T-helper 17 cell (primary cell): ENCODE measurements at places on chromosomes 1 and 21. TPM values are rescaled to one million over a fixed set of nuclear protein-coding genes. Genes with fewer than 3 reads are reported as not detected.

GRCh38 chr1:184483101-184483683, 96.4 kb downstream of the C1orf21 start:
- no peak overlapping the region for H3K4me3 ChIP-seq
- H3K4me1 ChIP-seq: no peaks in the 10 kb centered on the region
- peaks cover 15% of the 10 kb centered on the region for H3K27me3 ChIP-seq
- no peaks in the 10 kb centered on the region for H3K36me3 ChIP-seq
- no peak overlapping the region for H3K27ac ChIP-seq

DNA sequence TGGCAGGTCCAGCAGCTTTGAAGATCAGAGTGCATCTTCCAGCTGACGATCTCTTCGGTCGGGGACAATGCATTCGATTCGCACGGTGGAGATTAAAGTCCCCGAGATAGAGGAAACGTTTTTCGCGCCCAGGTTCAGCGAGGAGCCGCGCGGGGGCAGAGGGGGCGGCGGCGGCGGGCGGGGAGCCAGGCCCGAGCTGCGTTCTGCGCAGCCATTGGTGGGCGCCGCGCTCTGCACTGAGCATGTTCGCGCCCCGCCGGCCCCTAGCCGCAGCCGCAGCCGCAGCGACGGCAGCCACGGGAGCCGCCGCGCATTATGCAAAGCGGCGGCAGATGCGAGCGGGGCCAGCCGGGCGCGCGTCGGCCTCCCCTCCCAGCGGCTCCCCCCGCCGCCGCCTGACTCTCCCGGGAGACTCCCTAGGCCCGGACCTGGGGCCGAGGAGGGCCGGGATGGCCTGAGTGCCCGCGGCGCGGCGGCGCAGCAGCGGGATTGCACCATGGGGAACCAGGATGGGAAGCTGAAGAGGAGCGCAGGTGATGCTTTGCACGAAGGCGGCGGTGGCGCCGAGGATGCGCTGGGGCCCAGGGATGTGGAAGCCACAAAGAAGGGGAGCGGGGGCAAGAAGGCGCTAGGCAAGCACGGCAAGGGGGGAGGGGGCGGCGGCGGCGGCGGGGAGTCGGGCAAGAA, at the start of gene FMN2:
TSS of gene FMN2 (plus strand) at position 270 of the 687 bp plus-strand sequence. CDS start at position 497, 227 bp downstream.
- no peak within 1 kb of the TSS for H3K4me3 ChIP-seq
- no peak for DNase-seq
- H3K4me1 ChIP-seq: peaks cover 3% of the 10 kb centered on the region
- no peak within 1 kb of the TSS for H3K27ac ChIP-seq
- no peaks in the 10 kb centered on the region for H3K36me3 ChIP-seq

DNA sequence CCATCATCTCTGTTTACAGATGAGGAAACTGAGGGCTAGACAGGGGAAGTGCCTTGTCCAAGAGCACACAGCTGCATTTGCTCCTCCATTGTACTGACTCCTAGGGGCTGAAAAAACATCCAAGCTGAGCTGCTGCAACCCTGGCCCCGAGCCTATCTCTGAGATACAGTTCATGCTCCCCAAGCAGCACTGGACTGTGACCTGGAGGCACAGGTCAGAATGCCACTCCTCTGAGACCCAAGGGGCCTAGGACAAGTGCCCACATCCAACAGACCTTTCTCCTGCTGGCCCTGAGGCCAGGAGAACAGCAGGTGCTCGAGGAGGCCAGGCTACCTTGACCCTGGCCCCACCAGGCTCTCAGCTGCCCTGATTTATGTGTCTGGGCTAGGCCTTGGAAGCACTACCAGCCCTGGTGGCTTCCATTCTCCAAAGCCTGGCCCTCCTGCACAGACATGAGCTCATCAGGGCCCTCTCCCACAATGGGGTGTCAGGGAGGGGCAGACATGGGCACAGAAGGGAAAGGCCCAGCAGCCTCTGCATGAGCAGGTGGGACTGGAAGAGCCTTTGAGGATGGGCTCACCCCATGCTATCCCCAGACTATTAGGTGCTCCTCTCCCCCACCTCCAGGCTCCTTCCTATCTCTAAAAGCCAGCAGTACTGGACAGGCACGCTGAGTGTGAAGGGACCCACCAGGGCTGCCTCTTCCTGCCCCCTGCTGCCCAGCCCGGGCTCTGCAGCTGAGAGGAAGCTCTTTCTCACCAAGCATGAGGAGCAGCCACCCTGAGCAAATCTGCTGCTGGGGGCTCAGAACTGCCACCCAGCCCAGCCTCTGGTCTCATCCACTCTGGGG, 18.8 kb downstream of the ADGRB2 start:
- peaks cover 25% of the 10 kb centered on the region for H3K4me1 ChIP-seq
- no peak overlapping the region for H3K27ac ChIP-seq

GRCh38 chr1:101124405-101124804, 98.8 kb upstream of the DPH5 start:
- H3K27ac ChIP-seq: peak overlapping the region; percentile 2
- peaks cover 22% of the 10 kb centered on the region for H3K4me1 ChIP-seq
- H3K4me3 ChIP-seq: no peak overlapping the region
- H3K27me3 ChIP-seq: no peaks in the 10 kb centered on the region

DNA sequence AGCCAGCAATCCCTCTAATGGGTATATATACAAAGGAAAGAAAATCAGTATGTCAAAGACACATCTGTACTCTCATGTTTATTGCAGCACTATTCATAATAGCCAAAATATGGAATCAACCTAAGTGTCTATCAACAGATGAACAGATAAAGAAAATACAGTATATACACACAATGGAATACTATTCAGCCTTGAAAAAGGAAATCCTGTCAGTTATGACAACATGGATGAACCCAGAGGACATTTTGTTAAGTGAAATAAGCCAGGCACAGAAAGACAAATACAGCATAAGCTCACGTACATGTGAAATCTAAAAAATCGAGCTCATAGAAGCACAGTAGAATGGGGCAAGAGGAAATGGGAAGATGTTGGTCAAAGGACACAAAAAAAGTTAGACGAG, 69.1 kb downstream of the WARS2 start:
- H3K4me1 ChIP-seq: peaks cover 3% of the 10 kb centered on the region
- H3K27ac ChIP-seq: no peak overlapping the region
- H3K36me3 ChIP-seq: peaks cover 2% of the 10 kb centered on the region
- DNase-seq: no peak
- no peaks in the 10 kb centered on the region for H3K27me3 ChIP-seq

DNA sequence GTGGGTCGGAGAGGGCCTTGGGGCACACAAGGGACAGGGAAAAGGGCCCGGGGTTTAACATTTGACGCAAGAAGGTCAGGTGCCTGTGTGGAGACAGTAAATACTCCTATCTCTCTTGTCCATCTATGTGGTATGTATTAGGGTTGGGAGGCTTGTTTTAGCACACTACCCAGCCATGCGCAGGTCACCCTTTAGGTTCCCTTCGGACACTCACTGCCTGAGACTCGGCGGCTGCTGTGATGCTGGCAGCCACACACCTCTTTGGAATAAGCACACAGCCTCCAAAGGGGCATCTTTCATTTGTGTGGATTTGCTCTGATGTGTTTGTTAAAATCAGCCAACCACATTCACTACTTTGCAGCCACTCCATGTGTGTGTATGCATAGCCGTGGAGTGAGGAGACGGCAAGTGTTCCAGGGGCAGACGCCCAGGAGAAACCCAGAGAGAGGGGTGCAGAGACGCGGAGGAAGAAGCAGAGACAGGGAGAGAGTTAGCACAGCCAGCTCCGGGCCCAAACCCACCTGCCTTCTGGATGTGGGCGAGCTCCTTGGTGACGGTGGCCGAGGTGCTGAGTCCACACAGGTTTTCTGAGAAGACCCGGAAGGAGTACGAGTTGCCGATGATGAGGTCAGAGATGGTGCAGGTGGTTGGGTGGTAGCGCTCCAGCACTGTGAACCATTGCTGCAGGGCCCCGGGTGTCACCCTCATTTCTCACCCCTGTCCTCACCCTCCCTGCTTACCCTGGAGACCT, 5.7 kb downstream of the MYBPH start:
- H3K4me1 ChIP-seq: peaks cover 10% of the 10 kb centered on the region
- no peaks in the 10 kb centered on the region for H3K36me3 ChIP-seq
- peaks cover 27% of the 10 kb centered on the region for H3K27me3 ChIP-seq
- no peak overlapping the region for H3K27ac ChIP-seq
- no peak overlapping the region for H3K4me3 ChIP-seq

DNA sequence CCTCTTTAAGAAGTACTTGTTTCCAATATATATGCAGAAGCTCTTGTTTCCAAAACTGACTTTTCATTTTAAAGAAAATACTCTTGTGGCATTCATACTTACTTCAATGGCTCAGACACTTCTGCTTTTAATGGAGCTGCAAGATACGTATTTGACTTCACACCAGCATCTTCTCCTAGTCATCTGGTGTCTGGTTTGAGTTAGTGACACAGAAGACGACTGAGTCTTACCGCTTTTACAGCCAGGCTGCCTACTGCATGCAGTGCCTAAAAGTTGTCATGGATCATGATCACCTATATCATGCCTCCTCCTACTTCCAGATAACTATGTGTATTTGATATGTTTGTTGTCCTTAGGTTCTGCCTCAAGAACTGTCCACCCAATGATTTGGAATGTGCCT, 185.9 kb downstream of the TPR start:
- no peak overlapping the region for H3K4me3 ChIP-seq
- H3K4me1 ChIP-seq: peaks cover 2% of the 10 kb centered on the region
- DNase-seq: no peak
- peaks cover 12% of the 10 kb centered on the region for H3K27me3 ChIP-seq

DNA sequence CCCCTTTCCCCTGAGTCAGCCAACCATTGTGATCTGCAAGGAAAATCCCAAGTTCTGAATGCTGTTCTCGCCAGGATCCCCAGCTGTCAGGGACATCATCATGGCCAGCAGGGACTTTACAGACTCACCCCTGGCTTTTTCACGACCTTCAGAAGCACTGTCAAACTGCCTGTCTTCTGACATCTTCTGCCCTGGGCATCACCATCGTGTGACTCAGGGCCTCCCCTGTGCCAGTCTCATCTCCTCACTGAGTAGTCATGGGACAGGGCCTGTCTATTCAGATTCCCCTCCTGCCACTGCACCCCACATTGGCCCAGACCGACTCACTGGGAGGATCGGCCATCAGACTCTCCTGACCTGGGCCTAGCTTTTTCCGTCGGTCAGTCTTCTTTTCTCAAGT, 72.5 kb upstream of the VAMP3 start:
- DNase-seq: no peak
- H3K27me3 ChIP-seq: peaks cover 4% of the 10 kb centered on the region
- peaks cover 19% of the 10 kb centered on the region for H3K4me1 ChIP-seq
- peak overlapping the region; percentile 66 for H3K27ac ChIP-seq
- H3K4me3 ChIP-seq: no peak overlapping the region

Gene HPDL
- total RNA-seq: 0.17 TPM

Gene PLA2G5
- total RNA-seq: not detected

Gene KCNJ6
- not detected for total RNA-seq

Gene SLAMF1
- total RNA-seq: 67.8 TPM

Gene RNU1-3
- 3,922 TPM for total RNA-seq
